ENCODE measurements at places on chromosomes 6 and 20. TPM values are rescaled to one million over a fixed set of nuclear protein-coding genes. Genes with fewer than 3 reads are reported as not detected.

MRAP2 gene
- total RNA-seq, result not detected

GSTA3 gene
- total RNA-seq, result not detected

MYLK4 gene
- 0.62 TPM for total RNA-seq

FAM229B gene
- total RNA-seq, result 1.5 TPM

EZR gene
- total RNA-seq, result 201 TPM

SYCP2 gene
- 7.6 TPM for total RNA-seq

KCNG1 gene
- not detected for total RNA-seq

UCKL1 gene
- total RNA-seq, result 37.8 TPM

GABRR1 gene
- not detected for total RNA-seq

- H3K4me3 ChIP-seq, result no peak overlapping the region
- peaks cover 2% of the 10 kb centered on the region for H3K27me3 ChIP-seq
- peaks cover 8% of the 10 kb centered on the region for H3K4me1 ChIP-seq
- H3K27ac ChIP-seq, result no peak overlapping the region
- DNase-seq, result no peak
- no peaks in the 10 kb centered on the region for H3K36me3 ChIP-seq
Observed at GRCh38 chr6:34529665-34530327, 26.3 kb downstream of the SPDEF start.

DNA sequence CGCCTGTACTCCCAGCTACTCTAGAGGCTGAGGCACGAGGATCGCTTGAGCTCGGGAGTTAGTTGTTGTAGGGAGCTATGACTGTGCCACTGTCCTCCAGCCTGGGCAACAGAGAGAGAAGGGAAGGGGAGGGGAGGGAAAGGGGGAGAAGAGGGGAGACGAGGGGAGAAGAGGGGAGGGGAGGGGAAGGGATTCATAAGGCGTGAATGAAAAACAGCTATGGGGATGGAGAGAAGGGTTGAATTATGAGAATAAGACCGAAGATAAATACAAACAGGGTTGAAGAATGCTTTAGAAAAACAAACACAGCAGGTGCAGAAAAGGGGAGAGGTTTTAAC, 106.0 kb downstream of the TRIM27 start:
- H3K4me3 ChIP-seq, result no peak overlapping the region
- no peak overlapping the region for H3K27ac ChIP-seq
- H3K27me3 ChIP-seq, result peaks cover 74% of the 10 kb centered on the region
- peaks cover 3% of the 10 kb centered on the region for H3K36me3 ChIP-seq

GRCh38 chr6:53811746-53812145, 16.9 kb downstream of the LRRC1 start:
- no peak overlapping the region for H3K27ac ChIP-seq
- H3K27me3 ChIP-seq, result no peaks in the 10 kb centered on the region
- no peaks in the 10 kb centered on the region for H3K4me1 ChIP-seq
- H3K36me3 ChIP-seq, result no peaks in the 10 kb centered on the region
- no peak for DNase-seq
- no peak overlapping the region for H3K4me3 ChIP-seq

DNA sequence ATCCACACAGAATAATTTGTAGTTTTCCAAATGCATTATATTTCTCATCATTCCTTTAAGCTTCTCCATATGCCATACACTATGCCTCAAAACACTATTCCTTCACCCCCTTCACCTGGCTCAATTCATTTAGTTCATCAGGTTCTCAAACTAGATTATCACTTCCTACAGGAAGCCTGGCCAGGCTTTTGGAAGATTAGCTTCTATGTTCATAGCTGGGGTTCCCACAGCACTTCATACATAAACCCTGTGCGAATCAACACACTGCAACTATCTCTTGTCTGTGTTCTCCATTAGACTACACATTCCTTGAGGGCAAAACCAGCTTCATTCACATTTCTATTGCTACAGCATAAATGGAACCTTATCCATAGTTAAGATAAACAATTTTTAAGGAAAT, 40.5 kb upstream of the PLN start:
- H3K27me3 ChIP-seq, result no peaks in the 10 kb centered on the region
- H3K27ac ChIP-seq, result no peak overlapping the region

DNA sequence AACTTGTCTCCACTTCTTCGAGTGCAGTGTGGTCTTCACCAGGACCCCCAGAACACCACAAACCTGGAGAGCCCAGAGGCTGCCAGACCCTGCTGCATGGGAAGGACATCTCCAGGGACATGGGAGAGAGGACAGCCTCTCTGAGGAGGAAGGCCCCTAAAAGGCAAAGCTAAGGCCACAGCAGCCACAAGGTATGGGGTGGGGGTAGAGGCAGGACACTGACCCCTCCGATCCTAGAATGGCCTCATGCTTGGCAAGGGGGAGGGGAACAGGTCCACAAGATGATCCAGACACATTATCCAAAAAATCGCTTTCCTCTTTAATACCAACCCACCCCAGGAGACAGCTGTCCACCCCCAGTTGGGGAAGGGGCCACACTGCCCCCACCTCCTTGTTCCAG, 1.9 kb downstream of the B3GALT4 start:
- peak overlapping the region; percentile 97 for H3K27ac ChIP-seq
- DNase-seq, result no peak
- peaks cover 54% of the 10 kb centered on the region for H3K4me1 ChIP-seq
- no peaks in the 10 kb centered on the region for H3K27me3 ChIP-seq
- H3K4me3 ChIP-seq, result peak overlapping the region; percentile 95
- H3K36me3 ChIP-seq, result peaks cover 53% of the 10 kb centered on the region

- no peaks in the 10 kb centered on the region for H3K36me3 ChIP-seq
- no peak overlapping the region for H3K4me3 ChIP-seq
- no peaks in the 10 kb centered on the region for H3K4me1 ChIP-seq
- no peak for DNase-seq
- H3K27me3 ChIP-seq, result peaks cover 18% of the 10 kb centered on the region
Observed at GRCh38 chr6:105196076-105196475, 16.3 kb upstream of the POPDC3 start.

- H3K4me1 ChIP-seq, result peaks cover 12% of the 10 kb centered on the region
- H3K27me3 ChIP-seq, result peaks cover 2% of the 10 kb centered on the region
- H3K27ac ChIP-seq, result no peak overlapping the region
- no peak for DNase-seq
- no peaks in the 10 kb centered on the region for H3K36me3 ChIP-seq
- H3K4me3 ChIP-seq, result no peak overlapping the region
Observed at GRCh38 chr20:64095927-64096326, 11.4 kb downstream of the NPBWR2 start.

GRCh38 chr6:48101290-48101689, 9.7 kb downstream of the PTCHD4 start:
- no peaks in the 10 kb centered on the region for H3K27me3 ChIP-seq
- no peak overlapping the region for H3K27ac ChIP-seq
- DNase-seq, result no peak
- H3K4me3 ChIP-seq, result no peak overlapping the region

DNA sequence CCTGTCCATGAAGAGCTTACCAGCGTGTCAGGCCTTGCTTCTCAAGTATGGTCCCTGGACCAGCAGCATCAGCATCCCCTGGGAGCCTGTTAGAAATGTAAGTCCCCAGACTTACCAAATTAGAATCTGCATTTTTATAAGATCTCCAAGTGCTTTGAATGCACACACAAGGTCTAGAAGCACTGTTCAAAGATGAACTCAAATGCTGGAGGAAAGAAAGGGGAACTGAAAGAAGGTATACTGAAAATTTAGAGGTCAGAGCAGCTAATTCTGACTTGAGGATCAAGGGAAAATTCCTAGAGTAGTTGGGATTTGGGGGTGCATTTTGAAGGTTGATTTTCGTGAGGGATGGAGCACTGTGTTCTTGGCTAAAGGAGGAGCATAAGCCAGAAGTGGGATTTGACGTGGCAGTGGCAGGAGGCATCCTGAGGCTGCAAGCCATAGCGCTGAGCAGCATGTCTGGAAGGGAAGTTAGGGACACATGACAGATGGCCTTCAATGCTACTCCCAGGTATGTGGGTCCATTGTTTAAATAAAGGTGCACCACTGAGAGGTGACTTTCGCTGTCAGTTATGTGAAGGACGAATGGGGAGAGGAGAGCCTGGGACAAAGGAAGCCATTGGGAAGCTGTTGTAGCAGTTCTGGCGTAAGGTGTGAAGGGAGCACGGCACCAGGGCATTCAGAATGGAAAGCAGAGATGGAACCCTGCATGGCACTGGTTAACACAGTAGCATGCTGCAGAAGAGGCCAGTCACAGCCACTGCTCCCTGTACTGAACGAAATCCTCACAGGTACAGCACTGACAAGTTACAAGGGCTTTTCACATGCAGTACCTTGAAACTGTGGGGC, 36.2 kb downstream of the ARMC2 start:
- no peak overlapping the region for H3K4me3 ChIP-seq
- peaks cover 38% of the 10 kb centered on the region for H3K36me3 ChIP-seq
- peaks cover 30% of the 10 kb centered on the region for H3K4me1 ChIP-seq
- H3K27me3 ChIP-seq, result peaks cover 14% of the 10 kb centered on the region

DNA sequence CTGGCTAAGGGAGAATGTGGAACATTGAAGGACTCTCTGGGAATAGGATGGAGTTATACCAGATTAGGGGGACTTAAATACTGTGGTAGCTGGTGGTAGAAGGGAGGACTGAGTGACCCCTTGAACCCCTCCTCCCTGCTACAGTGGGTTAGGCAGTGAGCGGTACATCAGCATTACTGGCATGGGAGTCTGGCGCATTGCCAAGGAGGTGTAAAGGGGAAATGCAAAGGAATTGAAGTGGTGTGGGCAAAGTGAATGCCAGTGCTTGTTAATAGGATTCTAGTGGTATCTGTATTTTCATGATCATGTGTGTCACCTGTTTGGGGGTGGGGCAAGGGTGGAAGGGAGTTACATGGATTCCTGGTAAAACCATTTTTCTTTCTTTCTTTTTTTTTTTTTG, 60.1 kb downstream of the GFRA4 start:
- peaks cover 10% of the 10 kb centered on the region for H3K36me3 ChIP-seq
- H3K27me3 ChIP-seq, result no peaks in the 10 kb centered on the region
- DNase-seq, result no peak
- peaks cover 2% of the 10 kb centered on the region for H3K4me1 ChIP-seq

DNA sequence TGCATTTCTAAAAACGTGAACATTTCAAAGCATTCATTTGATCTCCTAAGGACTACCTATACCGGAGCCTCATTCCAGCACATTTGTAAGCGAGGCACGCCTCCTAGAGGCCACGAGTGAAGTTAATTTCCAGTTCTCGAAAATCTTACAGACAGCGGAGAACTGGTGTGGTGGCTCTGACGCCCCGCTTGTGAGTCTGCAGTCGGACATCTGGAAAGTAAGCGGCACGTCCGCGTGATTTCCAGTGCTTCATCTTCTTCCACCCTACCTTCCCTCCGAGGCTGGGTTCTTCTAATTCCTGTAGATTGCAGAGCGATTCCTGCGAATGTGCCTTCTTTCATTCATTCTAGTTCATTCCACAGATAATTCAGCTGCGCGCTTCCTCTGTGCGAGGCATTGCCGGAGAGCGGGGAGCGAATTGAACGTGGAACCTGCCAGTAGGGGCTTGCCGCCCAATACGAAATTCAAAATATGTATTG, 810 bp upstream of the PRIM2 start:
- peak; percentile 88 for DNase-seq
- peak overlapping the region; percentile 97 for H3K4me3 ChIP-seq
- peaks cover 39% of the 10 kb centered on the region for H3K4me1 ChIP-seq
- peaks cover 2% of the 10 kb centered on the region for H3K27me3 ChIP-seq
- peak overlapping the region; percentile 97 for H3K27ac ChIP-seq

DNA sequence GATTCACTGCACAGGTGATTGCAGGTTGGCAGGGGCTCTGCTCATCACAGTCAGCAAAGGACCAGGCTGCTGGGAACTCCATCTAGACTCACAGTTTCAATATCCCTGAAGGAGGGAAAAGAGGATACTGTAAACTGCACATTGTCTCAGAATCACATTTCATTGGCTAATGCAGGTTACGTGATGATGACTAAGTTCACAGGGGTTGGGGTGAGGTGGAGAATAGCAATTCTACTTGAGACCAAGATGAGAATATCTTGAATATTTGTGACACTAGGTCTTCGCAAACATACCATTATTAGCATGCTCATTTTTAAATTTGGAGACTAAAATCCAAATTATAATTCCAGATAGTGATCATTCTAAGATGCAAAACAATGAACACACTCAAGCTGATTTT, 208.5 kb upstream of the CITED2 start:
- no peaks in the 10 kb centered on the region for H3K36me3 ChIP-seq
- H3K27ac ChIP-seq, result no peak overlapping the region
- no peak for DNase-seq
- peaks cover 19% of the 10 kb centered on the region for H3K4me1 ChIP-seq

GRCh38 chr6:31965700-31966099, 6.2 kb downstream of the DXO start:
- H3K36me3 ChIP-seq, result peaks cover 63% of the 10 kb centered on the region
- no peak overlapping the region for H3K4me3 ChIP-seq
- no peaks in the 10 kb centered on the region for H3K27me3 ChIP-seq
- peaks cover 15% of the 10 kb centered on the region for H3K4me1 ChIP-seq

DNA sequence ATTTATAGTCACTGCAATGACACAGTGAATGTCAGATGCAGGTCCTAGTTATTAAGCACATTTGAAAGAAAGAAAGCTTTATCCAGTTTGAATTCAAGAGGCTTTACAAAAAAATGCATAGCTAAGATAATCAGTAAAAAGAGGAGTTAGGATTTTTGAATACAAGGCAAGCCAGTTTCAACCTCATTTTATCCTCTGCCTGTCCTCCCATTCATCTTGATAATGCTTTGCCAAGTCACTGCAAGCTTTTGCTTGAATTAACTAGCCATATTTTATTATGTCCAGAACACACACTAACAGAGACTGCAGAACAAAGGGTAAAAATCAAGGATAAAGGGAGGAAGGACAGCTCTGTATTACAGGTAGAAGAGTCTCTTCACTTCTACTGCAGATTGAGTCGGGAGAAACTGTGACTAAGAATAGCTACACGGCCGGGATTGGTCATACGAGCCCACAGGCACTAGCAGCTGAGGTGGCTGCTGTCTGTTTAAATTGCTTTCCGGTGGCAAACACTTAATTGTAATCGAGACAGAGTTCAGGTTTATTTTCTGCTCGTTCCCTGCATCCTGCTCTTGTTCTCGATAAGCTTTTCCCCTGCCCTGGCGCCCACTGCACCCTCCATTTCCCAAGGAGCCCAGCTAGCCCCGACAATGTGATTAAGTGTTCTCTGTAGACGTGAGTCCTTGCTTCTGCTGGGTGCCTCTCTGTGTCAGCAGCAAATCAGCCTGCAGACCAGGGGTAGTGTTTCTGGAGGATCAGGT, 30.5 kb upstream of the AKAP12 start:
- H3K4me3 ChIP-seq, result no peak overlapping the region
- H3K27ac ChIP-seq, result no peak overlapping the region
- DNase-seq, result no peak
- H3K4me1 ChIP-seq, result no peaks in the 10 kb centered on the region

DNA sequence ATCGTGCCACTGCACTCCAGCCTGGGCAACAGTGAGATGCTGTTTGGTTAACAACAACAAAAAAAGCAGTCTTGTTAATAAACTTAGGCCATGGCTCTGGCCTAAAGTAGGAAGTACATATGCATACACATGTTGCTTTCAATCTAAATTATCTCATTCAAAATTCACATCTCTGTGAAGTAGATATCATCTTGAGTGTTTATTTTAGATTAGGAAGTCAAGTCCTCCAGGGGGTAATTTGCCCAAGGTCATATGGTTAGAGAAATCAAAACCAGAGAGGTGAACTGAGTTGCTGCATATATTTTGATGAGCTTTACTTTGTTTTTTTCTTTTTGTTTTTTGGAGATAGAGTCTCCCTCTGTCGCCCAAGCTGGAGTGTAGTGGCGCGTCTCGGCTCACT, 52.8 kb downstream of the B4GALT5 start:
- DNase-seq, result no peak
- H3K27ac ChIP-seq, result no peak overlapping the region
- H3K36me3 ChIP-seq, result peaks cover 11% of the 10 kb centered on the region
- peaks cover 32% of the 10 kb centered on the region for H3K4me1 ChIP-seq
